AG04450 (cell line): ENCODE measurements at places on chromosomes 3 and 15. TPM values are rescaled to one million over a fixed set of nuclear protein-coding genes. Genes with fewer than 3 reads are reported as not detected.

LMOD3 gene
- polyA plus RNA-seq, result not detected in 2 replicates

SPATA12 gene
- polyA plus RNA-seq, result not detected in 2 replicates

CDHR4 gene
- polyA plus RNA-seq, result 0.09 TPM in 1 of 2 replicates, not detected in the other

SECISBP2L gene
- 41.3 and 42.7 TPM in 2 replicates for polyA plus RNA-seq

ACOX2 gene
- polyA plus RNA-seq, result 27.8 and 30.8 TPM in 2 replicates

DAZL gene
- polyA plus RNA-seq, result not detected in 2 replicates

FAM43A gene
- 7.6 and 8.1 TPM in 2 replicates for polyA plus RNA-seq

CLDN11 gene
- polyA plus RNA-seq, result 444 and 445 TPM in 2 replicates

SLC28A2 gene
- not detected in 2 replicates for polyA plus RNA-seq

GCSAM gene
- not detected in 2 replicates for polyA plus RNA-seq

PAQR5 gene
- polyA plus RNA-seq, result 7.9 and 9.7 TPM in 2 replicates

LRCH3 gene
- 113 and 127 TPM in 2 replicates for polyA plus RNA-seq

LOXL1 gene
- polyA plus RNA-seq, result 114 and 206 TPM in 2 replicates

CLEC3B gene
- 4.3 and 4.8 TPM in 2 replicates for polyA plus RNA-seq

RBMS3 gene
- 32.0 and 33.4 TPM in 2 replicates for polyA plus RNA-seq

DNA sequence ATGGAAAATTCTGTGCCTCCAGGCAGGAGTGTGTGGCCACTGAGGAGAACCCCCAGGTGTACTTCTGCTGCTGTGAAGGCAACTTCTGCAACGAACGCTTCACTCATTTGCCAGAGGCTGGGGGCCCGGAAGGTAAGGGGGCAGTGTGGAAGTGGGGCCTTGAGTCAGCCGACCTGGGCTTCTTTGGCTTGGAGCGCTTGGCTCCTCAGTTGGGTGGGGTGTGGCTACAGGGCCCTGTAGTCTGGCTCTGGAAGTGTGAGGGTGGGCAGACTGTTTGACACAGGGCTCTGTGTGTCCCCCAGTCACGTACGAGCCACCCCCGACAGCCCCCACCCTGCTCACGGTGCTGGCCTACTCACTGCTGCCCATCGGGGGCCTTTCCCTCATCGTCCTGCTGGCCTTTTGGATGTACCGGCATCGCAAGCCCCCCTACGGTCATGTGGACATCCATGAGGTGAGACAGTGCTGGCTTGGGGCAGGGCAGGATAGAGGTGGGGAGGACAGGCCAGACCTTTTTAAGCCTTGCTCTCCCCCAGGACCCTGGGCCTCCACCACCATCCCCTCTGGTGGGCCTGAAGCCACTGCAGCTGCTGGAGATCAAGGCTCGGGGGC is 18.2 kb upstream of the EXOG start:
- DNase-seq, result no peak

DNA sequence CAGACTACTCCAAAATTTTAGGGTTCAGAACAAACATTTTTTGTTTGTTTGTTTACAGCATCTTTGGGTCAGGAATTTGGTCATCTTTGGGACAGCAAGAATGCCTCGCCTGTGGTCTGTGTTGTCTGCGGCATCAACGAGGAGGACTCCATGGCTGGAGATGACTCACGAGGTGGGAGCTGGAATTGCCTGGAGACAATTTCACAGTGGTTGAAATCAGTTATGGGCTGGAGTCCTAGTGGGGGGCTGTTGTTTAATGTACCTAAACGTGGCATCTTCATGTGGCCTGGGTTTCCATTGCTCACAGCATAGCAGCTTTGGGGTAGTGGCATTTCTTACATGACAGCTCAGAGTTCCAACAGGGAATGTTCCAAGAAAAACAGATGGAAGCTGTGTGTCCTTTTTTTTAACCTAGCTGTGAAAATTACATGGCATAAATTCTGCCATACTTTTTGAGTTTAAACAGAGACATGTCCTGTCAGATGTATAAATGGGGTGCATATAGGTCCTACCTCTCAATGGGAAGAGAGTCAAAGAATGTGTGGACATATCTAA is 507.3 kb upstream of the CBLB start:
- no peak for DNase-seq

GRCh38 chr3:158148218-158148617 is 38.3 kb downstream of the RSRC1 start:
- no peak for DNase-seq

DNA sequence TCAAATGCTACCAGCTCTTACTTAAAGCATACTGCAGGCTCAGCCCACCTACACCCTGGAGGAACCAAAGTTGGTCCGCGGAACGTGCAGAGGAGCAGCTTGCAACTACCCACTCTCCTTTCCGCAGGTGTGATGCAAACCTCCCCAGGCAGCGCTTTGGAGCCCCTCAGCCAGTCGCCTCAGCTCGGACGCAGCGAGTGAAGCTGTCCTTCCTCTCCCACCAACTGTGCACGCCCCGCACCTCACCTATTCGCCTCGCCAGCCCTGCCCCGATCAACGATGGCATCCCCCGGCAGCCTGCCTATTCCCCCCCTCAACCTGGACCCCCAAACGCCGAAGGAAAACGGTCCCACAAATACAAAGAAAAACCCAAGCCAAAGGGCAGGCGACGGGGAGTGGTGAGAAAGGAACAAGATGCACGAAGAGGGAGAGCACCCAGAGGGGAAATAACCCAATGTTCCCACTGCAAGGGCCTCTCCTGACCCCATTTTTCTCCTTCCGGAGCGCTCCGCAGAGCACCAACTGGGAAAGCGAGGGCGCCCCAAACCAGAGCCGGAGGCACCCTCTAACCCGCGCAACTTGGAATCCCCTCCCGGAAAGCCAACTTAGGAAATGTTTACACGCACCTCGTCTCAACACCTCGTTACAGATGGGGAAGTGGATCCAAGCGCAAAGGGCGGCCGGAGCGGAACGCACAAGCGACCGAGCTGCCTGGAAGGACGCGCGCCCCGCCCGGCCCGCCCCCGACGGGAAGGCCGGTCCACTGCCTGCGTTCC is 665 bp downstream of the GLB1 start:
- DNase-seq, result no peak

- DNase-seq, result no peak
Observed at GRCh38 chr15:51724673-51725072, 12.8 kb downstream of the LYSMD2 start.

GRCh38 chr3:42036483-42036823 is 54.7 kb upstream of the TRAK1 start:
- peak; percentile 82 for DNase-seq

DNA sequence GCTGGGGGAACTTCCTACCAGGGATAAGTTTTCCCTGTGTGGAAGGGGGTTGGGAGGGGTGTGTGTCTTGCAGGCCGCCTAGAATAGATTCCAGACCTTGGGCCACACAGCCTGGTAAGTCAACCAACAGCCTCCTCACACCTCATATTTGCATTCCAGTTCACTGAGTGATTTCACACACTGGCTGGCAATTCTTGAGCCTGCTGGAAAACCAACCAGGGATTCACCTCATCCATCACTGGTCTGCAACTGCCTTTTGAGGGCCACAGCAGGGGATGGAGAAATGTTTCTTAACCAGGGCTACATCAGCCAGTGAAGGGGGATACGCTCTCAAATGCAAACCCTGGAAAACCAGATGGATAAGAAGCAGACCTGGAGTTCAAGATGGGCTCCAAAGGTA is 2.0 kb downstream of the FSTL1 start:
- DNase-seq, result no peak

GRCh38 chr3:25592510-25592968 is 72.2 kb downstream of the TOP2B start:
- no peak for DNase-seq

DNA sequence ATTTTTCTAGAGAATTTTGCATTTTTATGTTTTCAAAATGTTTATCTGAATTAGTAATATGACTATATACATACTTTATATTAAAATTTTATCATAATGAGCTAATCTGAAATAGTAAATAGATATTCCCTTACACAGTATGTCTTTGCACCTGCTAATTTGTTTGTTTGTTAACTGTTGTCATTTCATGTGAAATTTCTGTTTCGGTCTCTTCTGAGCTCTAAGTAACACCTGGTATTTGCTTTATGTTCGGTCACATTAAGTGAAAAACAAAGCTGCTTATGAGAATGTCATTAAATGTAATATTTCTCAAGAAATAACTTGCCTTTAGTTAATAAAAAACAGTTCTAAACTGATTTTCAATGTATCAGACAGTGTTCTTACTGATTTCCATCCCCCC is 61.1 kb downstream of the FNDC3B start:
- no peak for DNase-seq

DNA sequence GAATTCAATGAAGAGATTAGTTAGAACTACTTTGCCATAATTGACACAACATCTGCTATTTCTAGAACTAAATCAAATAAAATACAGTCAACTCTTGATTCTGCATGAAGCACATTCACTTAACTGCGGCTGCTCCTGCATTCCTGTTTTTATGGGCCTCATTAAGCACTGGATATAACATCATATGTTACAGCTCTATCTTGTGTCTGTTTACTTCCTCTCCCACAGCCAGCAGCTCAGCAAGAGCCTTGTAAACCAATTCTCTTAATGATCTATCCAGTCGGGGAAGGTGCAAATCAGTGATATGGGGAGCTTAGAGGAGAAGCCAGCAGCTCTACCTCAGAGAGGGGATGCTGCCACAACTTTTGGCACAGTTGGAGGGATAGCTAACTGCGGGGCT is 329.2 kb downstream of the ARRDC4 start:
- DNase-seq, result no peak

GRCh38 chr3:108088697-108089096 is 2.1 kb downstream of the CD47 start:
- no peak for DNase-seq

DNA sequence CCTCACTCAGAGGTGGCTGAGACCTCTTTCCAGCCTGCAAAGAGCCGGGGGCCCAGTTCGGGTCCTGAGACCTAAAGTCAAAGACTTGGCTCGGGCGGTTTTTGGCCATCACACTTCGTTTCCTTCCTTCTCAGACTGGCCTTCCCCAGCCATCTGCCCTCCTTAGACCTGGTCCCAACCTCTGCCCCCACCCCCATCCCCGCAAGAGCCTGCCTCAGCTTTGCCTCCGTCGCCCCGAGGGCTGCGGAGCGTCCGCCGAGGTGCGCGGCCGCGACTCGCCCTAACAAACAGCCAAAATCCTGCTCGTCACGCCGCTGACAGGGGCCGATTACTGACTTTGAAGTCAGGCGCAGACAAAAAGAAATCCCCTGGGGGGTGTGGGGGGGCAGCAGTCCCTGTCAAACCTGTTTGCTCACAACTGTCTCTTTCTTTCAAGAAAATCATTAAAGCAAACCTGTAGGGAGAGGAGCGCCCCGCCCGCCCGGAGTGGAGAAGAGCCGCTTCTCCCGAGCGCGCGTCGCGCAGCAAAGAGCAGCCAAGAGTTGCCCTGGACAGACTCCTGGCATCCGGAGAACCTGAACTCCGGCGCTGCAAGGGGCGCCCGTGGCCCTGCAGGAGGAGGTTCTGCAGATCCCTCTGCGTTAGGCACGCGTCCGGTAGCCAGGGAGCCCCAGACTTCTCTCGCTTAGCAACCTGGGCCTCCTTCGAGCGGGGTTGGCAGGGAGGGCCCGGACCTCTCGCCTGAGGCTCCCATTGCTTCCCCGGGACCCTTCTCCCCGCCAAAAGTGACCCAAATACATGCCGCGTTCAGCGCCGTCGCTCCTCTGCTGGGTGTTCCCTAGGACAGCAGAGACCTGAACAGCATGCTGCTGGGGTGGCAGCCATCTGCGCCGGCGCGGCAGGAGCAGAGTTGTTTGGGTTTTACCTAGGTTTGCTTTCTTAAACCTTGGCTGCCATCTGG is 4.5 kb downstream of the SOX14 start:
- DNase-seq, result no peak

DNA sequence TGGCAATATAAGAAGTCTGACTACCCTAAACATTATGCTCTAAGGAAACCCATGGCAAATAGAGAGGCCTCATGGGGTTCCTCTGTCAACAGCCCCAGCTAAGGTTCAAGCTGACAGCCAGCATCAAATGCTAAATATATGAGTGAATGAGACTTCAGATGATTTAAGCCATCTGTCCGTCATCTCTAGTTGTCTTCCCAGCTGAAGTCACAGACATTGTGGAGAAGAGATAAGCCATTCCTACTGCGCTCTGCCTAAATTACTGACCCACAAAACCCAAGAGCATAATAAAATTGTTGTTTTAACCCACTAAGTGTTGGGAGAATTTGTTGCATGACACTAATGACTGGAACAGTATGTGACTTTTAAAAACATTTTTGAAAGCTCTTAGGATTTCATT is 87.3 kb upstream of the IGSF10 start:
- no peak for DNase-seq

GRCh38 chr15:73681063-73681462 is 3.1 kb upstream of the CD276 start:
- no peak for DNase-seq

DNA sequence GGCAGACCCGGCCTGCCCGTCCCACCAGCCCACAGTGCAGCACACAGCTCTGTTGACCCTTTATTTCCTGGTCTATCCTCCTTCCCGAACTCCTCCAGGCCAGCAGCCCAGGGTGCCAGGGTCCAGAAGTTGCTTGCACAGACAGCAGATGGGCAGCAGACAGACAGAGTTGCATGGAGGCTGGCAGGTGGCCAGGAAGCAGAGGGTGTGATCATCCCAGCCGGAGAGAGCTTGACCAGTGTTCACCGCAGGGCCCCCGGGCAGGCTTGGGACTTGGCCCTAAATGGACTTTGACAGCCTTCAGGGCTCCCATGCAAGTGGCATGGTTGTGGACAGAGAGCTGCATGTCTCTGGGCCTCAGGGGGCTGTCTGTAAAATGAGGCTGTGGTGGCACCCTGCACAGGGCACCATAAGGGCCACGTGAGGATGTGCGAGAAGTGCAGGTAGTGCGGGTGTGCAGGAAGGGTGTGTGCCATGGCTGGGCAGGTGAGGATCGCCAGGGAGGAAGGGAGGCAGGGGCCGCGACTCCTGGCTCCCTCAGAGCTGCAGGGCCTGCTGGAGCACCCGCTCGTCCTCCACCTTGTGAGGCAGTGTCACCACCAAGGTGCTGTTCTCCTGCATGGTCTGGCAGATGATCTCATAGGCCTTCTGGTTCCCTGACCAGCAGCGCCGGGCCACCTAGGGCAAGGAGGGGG is 6.3 kb upstream of the ZXDC start:
- no peak for DNase-seq

- DNase-seq, result no peak
Observed at GRCh38 chr15:78056714-78057269, 20.7 kb downstream of the TBC1D2B start.

DNA sequence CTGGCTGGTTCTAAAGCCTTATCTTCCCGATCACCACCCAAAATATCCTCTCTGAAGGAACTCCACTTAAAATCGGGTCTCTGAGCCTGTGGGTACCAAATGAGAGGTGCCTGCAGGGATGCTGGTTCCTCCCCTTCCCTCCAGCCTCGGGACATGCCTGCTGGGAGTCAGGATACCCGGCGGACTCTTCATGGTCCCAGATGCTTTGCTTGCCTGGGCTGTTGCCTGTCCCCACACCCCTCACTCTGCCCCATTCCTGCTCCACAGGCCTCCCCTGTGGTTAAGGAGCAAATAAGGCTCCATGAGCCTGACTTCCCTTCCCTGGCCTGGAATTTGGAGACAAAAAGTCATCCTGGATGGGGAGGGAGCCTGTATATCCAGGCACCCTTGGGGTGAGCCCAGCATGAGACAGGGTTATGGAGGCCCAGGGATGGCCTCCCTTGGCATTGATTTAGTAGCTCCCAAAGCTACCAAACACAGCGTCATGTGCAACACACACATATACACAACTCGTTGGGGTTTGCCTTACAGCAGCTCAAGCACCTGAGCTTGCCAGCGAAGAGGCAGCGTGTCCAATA is 12.3 kb upstream of the CORO2B start:
- DNase-seq, result no peak

GRCh38 chr3:72065872-72066641 is 281.1 kb upstream of the PROK2 start:
- DNase-seq, result no peak
